ENCODE measurements at places on chromosomes 12 and 14. TPM values are rescaled to one million over a fixed set of nuclear protein-coding genes. Genes with fewer than 3 reads are reported as not detected.

EPYC gene
- not detected for total RNA-seq

ZC2HC1C gene
- total RNA-seq, result 0.85 TPM

CPNE8 gene
- total RNA-seq, result 13.1 TPM

LRRC43 gene
- 0.65 TPM for total RNA-seq

PXMP2 gene
- 15.4 TPM for total RNA-seq

REC8 gene
- 7.5 TPM for total RNA-seq

KRT78 gene
- not detected for total RNA-seq

HSPB8 gene
- 1.1 TPM for total RNA-seq

NPAS3 gene
- total RNA-seq, result 1.3 TPM

ABHD12B gene
- total RNA-seq, result not detected

GPRC5D gene
- total RNA-seq, result not detected

HOXC6 gene
- not detected for total RNA-seq

NKX2-1 gene
- not detected for total RNA-seq

NID2 gene
- 291 TPM for total RNA-seq
